ENCODE measurements at places on chromosomes 3 and 15. TPM values are rescaled to one million over a fixed set of nuclear protein-coding genes. Genes with fewer than 3 reads are reported as not detected.

- DNase-seq, result no peak
Observed at GRCh38 chr3:26428992-26429391, 193.6 kb upstream of the LRRC3B start.

GRCh38 chr15:30929064-30929669 is 25.5 kb downstream of the FAN1 start:
- no peak for DNase-seq

DNA sequence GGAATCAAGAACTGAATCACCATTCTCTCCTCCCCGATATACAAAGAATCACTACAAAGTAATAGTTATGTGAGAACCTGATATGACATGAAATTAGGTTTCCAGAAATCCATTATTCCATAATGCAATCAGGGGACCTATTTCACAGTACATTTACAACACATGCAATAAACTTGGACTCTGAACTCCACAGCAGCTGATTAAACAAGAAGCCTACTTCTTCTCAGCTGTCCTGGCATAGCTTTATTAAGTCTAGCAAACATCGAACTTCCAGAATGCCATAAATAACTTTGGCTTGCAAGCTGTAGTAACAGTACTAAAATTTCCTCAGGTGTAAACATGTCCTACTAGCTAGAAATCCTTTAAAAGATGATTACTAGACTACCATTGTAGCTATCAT is 17.8 kb downstream of the PDCD10 start:
- no peak for DNase-seq

The PIERCE2 gene
- 1.1 TPM for polyA plus RNA-seq

The GOLGA8O gene
- 0.92 TPM for polyA plus RNA-seq

The GOLGA6B gene
- 0.75 TPM for polyA plus RNA-seq

The NOX5 gene
- 0.24 TPM for polyA plus RNA-seq

Measured in forelimb muscle (tissue), 1 donor.